Femur (tissue), 1 donor: ENCODE measurements at places on chromosomes 16 and 17.
A peak's percentile ranks its signal among the peaks of the same experiment; 100 is the strongest.

DNA sequence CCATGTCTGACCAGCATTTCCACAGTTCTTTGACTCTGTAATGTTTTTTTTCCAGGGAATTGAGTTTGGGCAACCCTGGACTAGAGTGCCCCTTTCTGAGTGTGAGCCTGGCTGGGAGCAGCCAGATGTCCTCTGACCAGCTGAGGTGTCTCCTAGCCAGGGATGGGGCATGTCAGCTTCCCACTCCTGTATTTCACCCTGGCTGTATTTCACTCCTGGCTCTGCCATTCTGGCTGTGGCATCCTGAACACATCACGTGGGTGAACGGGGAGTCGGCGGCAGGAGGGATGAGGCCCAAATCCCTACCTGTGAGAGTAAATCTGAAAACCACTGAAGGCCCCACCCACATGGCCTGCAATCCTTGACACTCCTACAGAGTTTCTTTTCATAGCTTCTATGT is 31.3 kb downstream of the KDM8 start:
- peak; percentile 26 for DNase-seq

DNA sequence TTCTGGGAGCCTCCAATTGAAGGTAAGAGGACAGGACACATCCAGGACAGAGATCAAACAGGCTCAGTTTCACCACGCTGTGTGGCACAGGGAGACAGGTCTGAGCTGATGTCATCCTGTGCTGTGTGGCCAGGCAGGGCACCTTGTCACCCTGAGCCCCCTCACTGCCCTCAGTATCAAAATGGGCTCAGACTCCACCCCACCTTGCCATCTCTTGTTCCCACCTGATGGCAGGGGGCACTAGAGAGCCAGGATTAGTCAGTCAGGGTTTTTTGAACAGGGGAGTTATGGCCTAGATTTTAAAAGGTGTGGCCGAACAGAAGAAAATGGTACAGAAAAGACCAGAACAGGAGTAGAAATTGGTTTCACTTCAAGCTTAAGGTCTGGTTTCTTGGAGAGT is 2.6 kb downstream of the KAT2A start:
- DNase-seq = no peak

- no peak for DNase-seq
These were observed 16.5 kb upstream of the ST6GALNAC1 start for GRCh38 chr17:76659928-76660655.

DNA sequence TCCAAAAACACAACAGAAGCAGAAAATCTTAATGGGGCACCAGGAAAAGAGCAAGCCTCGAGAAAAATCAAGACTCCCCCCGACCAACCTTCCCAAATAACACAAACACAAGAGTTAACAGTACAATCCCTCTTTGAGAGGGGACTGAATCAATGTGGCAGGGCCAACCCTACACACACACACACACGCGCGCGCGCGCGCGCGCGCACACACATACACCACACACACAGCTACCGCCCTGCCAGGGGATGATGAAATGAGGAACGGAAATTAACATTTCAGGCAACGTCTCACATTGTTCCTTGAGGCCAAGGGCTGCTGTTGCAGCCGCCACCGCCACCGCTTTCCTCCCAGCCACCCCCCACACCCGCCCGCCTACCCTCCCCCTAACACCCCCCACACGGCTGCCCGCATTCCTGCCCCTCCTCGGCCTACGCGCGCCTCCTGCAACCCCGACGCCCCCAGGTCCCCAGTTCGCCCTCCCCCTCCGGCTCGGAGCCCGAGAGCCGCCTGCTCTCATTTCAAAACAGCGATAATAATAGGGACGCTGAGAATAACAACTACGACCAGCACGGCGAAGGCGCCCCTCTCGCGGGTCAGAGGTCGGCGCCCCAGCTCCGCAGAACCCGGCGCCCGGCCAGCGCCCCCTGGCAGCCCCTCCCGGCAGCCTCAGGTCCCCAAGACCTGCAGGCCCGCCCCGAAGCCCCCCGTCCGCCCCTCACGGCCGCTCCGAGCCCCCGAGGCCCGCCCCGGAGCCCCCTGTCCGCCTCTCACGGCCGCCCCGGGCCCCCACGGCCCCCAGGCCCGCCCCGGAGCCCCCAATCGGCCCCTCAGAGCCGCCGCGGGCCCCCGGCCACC is 1.1 kb downstream of the ANKRD11 start:
- peak; percentile 92 for DNase-seq

GRCh38 chr17:18016426-18016825 is 22.5 kb downstream of the ATPAF2 start:
- no peak for DNase-seq

- no peak for DNase-seq
These were observed 2.7 kb downstream of the HBQ1 start for GRCh38 chr16:183005-183404.

DNA sequence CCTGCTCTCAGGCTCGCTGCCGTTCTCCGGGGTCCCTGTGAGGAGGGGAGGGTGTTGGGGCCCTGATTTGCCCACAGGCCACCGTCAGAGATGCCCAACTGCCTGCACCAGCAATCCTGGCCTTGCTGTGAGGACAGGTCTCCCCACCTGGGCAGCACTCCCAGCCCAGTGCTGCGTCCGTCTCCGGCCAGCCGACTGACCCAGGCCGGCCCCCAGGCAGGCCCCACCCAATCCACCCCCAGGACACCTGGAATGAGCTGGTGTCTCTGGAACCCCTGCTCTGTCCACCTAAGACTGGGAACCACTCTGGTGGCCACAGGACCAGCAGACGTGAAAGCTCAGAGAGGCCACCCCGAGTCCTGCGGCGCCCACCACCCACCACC is 20.1 kb downstream of the PKD1 start:
- no peak for DNase-seq

- DNase-seq = no peak
These were observed 6.5 kb downstream of the ADCY7 start for GRCh38 chr16:50272687-50273381.

GRCh38 chr17:57477522-57478362 is 221.4 kb downstream of the MSI2 start:
- DNase-seq = no peak

DNA sequence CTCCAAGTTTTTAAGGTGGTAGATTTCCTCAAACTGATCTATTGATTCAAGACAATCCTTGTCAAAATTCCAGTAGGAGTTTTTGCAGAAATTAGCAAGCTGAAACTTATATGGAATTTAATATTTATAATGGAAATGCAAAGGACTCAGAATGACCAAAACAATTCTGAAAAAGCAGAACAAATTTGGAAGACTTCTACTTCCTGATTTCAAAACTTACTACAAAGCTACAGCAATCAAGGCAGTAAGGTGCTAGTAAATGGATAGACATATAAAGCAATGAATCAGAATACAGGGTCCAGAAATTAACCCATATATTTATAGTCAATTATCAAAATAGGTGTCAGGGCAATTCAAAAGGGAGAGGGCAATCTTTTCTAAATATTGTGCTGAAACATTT is 11.8 kb upstream of the IL21R start:
- no peak for DNase-seq

- no peak for DNase-seq
These were observed 117.6 kb downstream of the USP31 start for GRCh38 chr16:23031508-23032098.

GRCh38 chr16:4373356-4373908 is 1.8 kb downstream of the VASN start:
- peak; percentile 49 for DNase-seq
